ENCODE measurements at places on chromosomes 3 and 15.

DNA sequence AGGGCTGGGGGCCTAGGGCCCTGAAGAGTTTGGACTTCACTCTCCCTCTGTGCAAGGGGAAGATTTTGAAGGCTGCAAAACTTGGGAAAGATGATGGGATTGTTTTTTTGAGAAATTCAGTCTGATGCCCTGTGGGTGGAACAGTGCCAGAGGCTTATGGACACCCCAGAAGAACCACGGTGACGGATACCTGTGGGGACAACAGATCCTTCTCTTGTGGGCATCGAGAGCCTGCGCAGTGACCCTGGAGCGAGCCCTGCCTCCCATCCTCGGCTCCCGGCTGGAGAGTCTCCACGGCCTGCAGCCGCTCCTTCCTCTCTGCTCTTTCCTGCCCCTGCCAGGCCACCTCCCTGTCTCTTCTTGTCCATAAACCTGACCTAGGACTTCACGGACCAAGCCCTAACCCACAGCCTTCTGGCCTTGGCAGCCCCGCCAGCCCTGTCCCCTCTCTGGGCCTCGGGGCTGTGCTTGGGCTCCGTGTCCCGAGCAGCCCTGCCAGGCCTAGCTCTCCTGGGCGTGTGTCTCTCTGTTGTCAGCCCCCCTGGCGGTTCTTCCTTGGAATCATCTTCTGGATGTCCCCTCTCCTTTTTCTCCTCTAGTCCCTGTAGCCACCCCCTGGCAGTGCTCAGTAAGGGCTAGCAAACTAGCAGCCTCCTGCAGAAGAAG lies 98.4 kb downstream of the VGLL4 start:
- DNase-seq = no peak

DNA sequence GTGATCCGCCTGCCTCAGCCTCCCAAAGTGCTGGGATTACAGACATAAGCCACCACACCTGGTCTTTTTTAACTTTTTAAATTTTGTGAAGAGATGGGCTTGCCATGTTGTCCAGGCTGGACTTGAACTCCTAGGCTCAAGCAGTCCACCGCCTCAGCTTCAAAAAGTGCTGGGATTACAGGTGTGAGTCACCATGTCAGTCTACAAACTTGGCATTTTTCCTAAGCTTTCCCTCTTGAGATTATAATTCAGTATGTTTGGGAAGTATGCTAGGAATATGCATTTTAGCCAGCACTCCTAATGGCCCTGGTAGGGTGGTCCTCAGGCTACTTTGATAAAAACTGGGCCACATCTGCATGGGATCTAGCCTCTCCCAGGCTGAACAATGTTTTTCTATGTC lies 4.4 kb downstream of the WDR73 start:
- no peak for DNase-seq

- DNase-seq = no peak
These were observed 435 bp downstream of the ALDH1L1 start for GRCh38 chr3:126179825-126180476.

DNA sequence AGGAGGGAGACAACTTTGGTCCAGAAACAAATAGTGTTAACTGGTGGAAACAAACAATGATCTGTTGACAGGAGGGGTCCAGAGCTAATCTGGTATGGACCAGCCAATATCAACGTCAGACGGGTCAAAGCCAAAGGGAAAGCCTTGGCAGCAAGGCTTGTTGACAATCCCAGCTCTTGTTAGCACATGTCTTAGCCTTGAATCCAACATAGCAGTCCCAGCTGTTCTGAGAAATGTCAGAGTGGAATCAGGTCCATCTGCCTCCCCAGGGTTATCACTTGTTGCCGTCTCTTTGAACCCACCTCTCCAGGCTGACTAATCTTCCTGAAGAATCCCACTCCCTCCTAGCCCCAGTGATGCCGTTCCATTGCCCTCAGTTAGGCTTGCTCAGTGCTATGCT lies 404.6 kb upstream of the MCTP2 start:
- DNase-seq = no peak

DNA sequence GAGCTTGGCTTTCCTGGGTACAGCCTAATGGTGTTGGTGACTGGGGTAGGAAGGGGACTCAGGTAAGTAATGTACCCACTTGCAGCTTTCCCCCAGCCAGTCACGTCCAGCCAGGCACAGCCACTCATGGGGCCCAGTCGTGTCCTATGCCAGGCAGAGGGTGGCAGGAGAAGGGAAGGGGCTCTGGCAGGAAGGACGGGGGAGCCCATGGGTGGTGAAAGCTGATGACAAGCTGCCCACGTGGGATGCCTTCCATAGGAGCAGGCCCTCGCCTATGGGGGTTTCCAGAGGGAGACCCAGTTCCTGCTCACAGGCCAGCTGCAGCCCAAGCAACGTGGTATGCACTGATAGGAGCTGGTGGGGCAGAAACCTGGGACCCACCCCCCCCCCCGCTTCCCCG lies 10.7 kb downstream of the CHAC1 start:
- no peak for DNase-seq

GRCh38 chr15:50718700-50719125 lies 32.1 kb upstream of the TRPM7 start:
- DNase-seq = no peak

DNA sequence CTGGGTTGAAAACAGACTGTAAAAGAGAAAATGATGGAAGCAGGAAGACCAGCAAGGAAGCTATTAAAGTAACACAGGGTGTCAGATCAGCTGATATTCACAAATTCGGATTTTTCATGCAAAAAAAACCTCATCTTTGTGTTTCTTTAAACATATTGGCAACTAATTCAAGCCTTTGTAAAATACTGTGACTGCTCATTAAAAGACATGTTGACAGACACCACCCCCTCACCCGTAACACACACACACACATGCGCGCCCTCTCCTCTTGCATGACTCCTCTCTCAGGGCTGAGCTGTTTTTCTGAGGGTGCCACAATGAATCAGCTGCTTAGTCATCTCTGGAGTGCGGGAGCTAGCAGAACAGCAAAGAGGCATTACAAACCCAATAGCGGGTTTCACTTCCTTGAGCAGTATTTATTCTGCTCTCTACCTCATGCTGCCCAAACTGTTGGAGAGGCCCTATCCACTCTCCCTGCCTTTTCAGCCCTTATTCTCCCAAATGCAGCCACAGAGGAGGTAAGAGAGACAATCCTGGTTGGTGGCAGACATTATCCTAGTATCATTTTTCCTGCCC lies 35.8 kb upstream of the CCDC80 start:
- peak; percentile 58 for DNase-seq

- DNase-seq = peak; percentile 16
These were observed 2.2 kb downstream of the RPSA start for GRCh38 chr3:39408493-39409372.

- no peak for DNase-seq
These were observed 495.6 kb downstream of the LPP start for GRCh38 chr3:188649521-188649920.

DNA sequence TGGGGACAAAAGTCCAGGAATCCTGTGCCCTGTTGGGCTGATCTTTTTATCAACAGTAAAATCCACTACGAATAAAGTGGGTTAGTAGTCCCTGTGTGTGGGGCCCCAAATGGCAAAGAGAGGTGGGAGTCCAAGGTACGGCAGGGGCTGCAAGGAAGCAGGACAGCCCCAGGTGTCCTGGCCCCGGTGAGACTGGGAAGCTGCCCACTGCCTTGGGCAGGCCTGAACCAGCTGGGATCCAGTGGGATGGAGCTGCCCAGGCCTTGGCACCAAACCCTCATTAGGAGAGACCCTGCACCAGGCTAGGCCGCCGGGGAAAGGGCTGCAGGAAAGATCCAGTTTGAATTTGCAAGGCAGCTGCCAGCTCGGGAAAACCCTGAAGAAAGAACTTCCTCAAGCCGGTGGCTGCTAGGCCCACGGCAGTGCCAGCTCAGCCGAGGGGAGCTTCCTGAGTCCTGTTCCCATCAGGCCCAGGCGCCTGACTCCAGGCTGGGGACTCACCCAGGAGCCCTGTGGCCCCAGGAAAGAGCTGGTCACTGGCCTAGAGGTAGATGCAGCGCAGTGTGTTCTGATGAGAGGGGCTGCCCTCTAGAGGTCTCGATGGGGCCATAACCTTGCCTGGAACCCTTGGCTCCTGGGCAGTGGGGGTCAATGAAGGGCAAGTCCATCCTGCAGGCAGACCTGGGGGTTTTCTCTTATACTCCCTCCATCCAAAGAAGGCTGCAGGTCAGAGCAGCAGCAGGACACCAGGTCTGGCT lies 14.4 kb upstream of the GNAI2 start:
- no peak for DNase-seq

DNA sequence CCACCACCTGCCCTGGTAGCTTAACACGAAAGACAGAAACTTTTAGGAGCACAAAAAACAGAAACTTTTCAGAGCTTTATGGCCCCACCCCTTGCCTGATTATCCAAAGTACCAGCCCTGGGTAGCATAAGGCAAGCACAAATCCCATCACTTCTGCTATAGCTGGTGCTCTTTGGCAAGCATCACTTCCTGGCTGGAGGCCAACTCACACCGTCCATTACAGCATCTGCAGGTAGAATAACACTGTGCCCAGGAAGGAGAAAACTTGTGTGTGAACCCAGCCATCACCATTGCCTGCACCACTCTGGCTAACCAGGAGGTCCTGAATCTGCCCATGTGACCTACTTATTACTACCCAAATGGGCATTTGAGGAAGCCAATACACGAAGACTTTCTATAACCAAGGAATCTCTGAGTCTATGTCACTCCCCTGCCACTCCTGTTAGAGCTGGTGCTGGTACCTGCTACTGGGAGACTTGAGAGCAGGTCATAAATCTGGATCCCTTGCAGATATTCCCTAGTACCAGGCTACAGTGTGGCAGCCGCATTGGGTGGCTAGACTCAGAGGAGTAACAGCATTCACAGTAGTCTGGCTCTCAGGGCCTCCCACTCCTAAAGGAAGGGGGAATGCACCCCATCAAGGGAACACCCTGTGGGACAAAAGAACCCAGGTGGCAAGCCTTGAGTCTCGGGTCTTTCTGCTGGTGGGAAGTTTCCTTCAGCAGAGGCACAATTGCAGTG lies 73.3 kb upstream of the AKAP13 start:
- DNase-seq = no peak

- no peak for DNase-seq
These were observed 12.3 kb downstream of the EIF1B start for GRCh38 chr3:40321818-40322217.

- no peak for DNase-seq
These were observed 520 bp downstream of the GREM1 start for GRCh38 chr15:32718227-32718820.

- no peak for DNase-seq
These were observed 16.7 kb downstream of the DNAJB11 start for GRCh38 chr3:186587183-186587582.

GRCh38 chr3:10370429-10370828 lies 49.5 kb upstream of the SEC13 start:
- no peak for DNase-seq

DNA sequence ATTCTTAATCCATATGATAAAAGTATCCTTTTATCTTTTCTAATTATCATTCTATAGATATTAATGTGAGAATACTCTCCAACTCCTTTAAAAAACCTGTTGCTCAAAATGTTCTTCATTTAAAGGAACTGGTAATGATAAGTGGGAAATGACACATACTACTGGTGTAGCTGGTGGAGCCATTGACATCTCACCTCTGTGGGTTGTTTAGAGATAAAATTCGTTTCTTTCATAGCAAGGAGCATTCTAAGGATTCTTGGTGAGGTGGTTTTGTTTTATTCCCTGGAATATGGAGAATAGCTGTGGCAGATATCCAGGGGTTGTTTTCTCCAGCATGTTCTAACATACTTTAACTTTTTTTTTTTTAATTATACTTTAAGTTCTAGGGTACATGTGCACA lies 299.8 kb upstream of the THBS1 start:
- no peak for DNase-seq

DNA sequence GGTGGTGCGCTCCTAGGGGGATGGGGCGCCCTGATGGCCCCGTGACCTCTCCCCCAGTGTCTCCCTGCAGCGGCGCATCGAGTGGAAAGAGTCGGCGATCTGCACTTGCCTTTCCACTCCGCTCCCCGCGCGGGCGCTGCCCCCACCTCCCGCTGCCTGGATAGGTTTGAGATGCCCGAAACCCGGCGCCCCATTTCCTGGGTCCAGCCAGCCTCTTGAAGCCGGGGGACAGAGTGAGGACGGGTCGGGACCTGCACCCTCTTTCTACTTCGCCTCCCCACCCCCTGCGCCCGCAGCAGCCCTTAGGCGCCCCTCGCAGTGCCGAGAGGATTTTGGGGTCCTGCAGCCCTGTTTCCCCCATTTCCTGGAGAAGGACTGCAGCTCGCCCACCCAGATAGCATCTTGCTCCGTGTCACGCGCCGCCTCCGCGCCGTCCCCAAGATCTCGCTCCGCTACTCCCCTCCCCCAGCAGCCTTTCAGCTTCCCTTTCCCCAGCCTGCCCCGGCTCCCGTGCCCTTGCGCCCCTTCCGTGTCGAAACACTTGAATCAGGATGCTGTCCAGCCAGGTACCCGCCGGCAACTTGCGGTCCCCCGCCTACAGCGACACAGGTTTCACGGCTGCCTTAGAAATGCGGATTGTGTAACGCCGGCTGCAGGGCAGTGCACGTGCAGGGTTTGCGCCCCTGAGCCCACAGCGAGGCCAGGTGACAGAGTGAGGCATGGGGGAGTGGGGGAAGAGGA lies 519 bp downstream of the ABHD6 start:
- peak; percentile 56 for DNase-seq

DNA sequence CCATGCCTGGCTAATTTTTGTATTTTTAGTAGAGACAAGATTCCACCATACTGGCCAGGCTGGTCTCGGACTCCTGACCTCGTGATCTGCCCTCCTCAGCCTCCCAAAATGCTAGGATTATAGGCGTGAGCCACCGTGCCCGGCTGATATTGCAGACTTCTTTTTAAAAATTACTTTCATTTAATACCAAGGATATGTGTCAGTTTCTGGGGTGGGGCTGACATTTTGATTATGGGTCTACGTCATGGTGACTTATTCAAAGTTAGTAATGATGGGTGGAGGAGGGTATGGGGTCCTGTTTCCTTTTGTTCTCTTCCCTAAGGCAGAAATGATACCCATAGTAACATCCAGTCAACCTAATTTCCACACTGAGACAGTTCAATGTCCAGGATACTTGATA lies 34.7 kb downstream of the GBE1 start:
- no peak for DNase-seq

- no peak for DNase-seq
These were observed 30.0 kb downstream of the RUBCN start for GRCh38 chr3:197706658-197707057.

- no peak for DNase-seq
These were observed 379.5 kb upstream of the ATP10A start for GRCh38 chr15:26242565-26243071.

DNA sequence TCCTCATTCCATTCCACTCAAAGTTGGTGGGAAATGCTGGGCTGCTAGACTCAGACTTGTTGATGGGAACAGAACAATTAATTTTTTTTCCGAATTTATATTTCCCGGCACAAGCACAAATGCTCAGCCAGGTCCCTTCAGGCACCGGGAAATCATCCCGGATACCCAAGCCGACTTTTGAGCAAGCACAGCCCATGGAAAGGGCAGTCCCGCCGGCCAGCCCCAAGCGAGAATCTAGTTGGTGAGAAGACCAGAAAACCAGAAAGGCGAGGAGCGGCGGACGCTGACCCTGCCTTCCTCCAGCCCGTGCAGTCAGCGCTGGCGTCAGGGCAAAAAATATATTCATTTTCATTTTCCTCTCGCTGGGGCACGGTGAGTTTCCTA lies 763 bp upstream of the ZIC4 start:
- DNase-seq = no peak
